Ovary (tissue), 10 donors: ENCODE measurements at places on chromosomes 7 and 10.

- peaks cover 2% of the 10 kb centered on the region for H3K4me1 ChIP-seq
- H3K36me3 ChIP-seq = no peaks in the 10 kb centered on the region
- DNase-seq = peak; percentile 84
- no peaks in the 10 kb centered on the region for H3K27me3 ChIP-seq
- H3K4me3 ChIP-seq = peak within 1 kb of the TSS; percentile 50
- H3K27ac ChIP-seq = peak within 1 kb of the TSS; percentile 85
Measured at GRCh38 chr10:95907456-95908253, at the start of gene CC2D2B. Gene CC2D2B (plus strand): TSS chr10:95907975. CDS start chr10:95911324, 3,349 bp downstream.

- H3K36me3 ChIP-seq = no peaks in the 10 kb centered on the region
- no peaks in the 10 kb centered on the region for H3K27me3 ChIP-seq
- no peak overlapping the region for H3K4me3 ChIP-seq
- no peaks in the 10 kb centered on the region for H3K4me1 ChIP-seq
- no peak for DNase-seq
Measured at GRCh38 chr7:135341049-135341448, 107.4 kb downstream of the STRA8 start.

GRCh38 chr7:121178452-121178851 lies 150.3 kb upstream of the WNT16 start:
- H3K27me3 ChIP-seq = no peaks in the 10 kb centered on the region
- DNase-seq = no peak
- H3K36me3 ChIP-seq = no peaks in the 10 kb centered on the region
- H3K4me3 ChIP-seq = no peak overlapping the region

- H3K4me3 ChIP-seq = peak overlapping the region; percentile 45
- H3K36me3 ChIP-seq = no peaks in the 10 kb centered on the region
- H3K4me1 ChIP-seq = peaks cover 2% of the 10 kb centered on the region
- no peaks in the 10 kb centered on the region for H3K27me3 ChIP-seq
- no peak overlapping the region for H3K27ac ChIP-seq
Measured at GRCh38 chr7:39413636-39414223, 152.5 kb upstream of the YAE1 start.

DNA sequence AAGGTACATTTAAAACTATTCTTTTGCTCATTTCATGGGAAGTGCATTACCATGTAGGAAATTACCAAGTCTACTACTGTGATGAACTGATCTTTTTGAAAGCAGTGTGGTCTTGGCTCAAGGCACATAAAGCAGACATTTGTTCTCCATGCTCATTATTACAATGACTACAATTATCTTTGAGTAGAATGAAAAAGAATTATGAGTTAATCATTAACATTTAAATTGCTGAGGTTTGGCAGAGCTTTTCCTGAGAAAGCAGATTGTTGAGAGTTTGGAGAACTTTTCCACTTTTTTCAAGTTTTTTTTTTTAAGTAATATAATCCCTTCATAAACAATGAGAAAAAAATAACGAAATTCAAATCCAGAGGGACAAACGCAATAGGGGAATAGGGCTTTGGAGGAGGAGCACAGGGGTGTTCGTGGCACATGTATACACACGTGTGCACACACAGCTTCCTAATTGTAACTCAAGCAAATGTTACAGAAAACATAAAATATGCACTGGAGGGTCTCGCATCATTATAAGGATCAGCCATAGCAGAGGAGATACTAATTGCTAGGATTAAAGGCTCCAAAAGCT lies 8.9 kb upstream of the CUBN start:
- no peaks in the 10 kb centered on the region for H3K4me1 ChIP-seq
- H3K36me3 ChIP-seq = no peaks in the 10 kb centered on the region
- no peak overlapping the region for H3K4me3 ChIP-seq
- H3K27me3 ChIP-seq = no peaks in the 10 kb centered on the region

- no peaks in the 10 kb centered on the region for H3K4me1 ChIP-seq
- no peaks in the 10 kb centered on the region for H3K27me3 ChIP-seq
- H3K36me3 ChIP-seq = no peaks in the 10 kb centered on the region
Measured at GRCh38 chr10:13382703-13383398, 34.8 kb upstream of the SEPHS1 start.

DNA sequence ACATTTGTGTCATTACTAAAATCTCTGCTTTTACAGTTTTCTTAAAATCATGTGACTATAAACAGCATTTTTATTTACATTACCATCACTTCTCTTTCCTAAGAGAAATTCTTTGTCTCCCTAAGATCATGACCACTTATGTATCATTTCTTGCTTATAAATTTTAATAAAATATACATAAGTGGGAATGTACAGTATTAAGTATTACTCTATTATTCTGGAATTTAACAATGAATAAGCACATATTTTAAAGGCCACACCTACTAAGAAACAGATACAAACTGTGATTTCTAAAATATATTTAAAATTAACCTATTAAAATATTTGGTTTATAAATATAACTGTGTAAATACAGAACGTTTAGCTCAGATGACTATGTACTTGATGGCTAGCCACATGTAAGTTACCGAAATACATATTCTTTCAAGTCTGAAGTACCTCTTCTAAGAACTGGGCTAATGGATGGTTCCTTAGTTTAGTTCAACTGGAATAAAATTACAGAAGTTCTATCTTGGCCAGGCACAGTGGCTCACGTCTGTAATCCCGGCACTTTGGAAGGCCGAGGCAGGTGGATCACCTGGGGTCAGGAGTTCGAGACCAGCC lies 33.3 kb upstream of the PTPRN2 start:
- no peak overlapping the region for H3K27ac ChIP-seq
- no peaks in the 10 kb centered on the region for H3K4me1 ChIP-seq
- H3K4me3 ChIP-seq = no peak overlapping the region
- no peaks in the 10 kb centered on the region for H3K36me3 ChIP-seq
- no peak for DNase-seq

- H3K4me1 ChIP-seq = peaks cover 2% of the 10 kb centered on the region
- H3K27ac ChIP-seq = no peak overlapping the region
- DNase-seq = no peak
- no peak overlapping the region for H3K4me3 ChIP-seq
- H3K27me3 ChIP-seq = no peaks in the 10 kb centered on the region
- H3K36me3 ChIP-seq = no peaks in the 10 kb centered on the region
Measured at GRCh38 chr7:70098905-70099672, 500.8 kb downstream of the AUTS2 start.

DNA sequence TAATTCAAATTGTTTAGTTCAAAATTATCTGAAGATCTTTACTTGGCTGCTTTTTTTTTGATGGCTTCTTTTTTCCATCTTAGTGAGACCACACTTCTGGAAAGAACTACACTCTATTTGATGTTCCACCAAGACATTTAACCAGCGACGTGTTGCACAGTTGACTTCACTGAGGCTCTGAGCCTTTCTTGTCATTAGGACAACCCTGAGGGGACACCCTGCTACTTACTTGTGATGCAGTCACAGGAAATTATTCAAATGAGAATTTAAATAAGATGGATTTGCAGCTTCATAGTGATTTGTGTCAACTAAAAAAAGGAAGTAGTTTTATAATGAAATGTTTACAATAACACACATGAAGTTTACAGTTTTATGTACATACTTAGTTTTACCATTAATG lies 25.6 kb upstream of the PIK3CG start:
- no peak overlapping the region for H3K4me3 ChIP-seq
- no peak overlapping the region for H3K27ac ChIP-seq
- no peaks in the 10 kb centered on the region for H3K4me1 ChIP-seq
- H3K27me3 ChIP-seq = no peaks in the 10 kb centered on the region

- peak overlapping the region; percentile 57 for H3K27ac ChIP-seq
- H3K27me3 ChIP-seq = no peaks in the 10 kb centered on the region
- no peak overlapping the region for H3K4me3 ChIP-seq
- DNase-seq = peak; percentile 60
- no peaks in the 10 kb centered on the region for H3K36me3 ChIP-seq
Measured at GRCh38 chr10:77873536-77874380, 52.8 kb downstream of the DLG5 start.

GRCh38 chr10:4131407-4132215 lies 346.6 kb upstream of the KLF6 start:
- no peak overlapping the region for H3K27ac ChIP-seq
- H3K4me3 ChIP-seq = no peak overlapping the region
- no peak for DNase-seq
- no peaks in the 10 kb centered on the region for H3K4me1 ChIP-seq
- no peaks in the 10 kb centered on the region for H3K36me3 ChIP-seq

GRCh38 chr7:29859524-29860185 lies 53.3 kb downstream of the WIPF3 start:
- no peak for DNase-seq
- no peak overlapping the region for H3K4me3 ChIP-seq
- no peaks in the 10 kb centered on the region for H3K27me3 ChIP-seq
- H3K27ac ChIP-seq = no peak overlapping the region
- peaks cover 19% of the 10 kb centered on the region for H3K4me1 ChIP-seq

DNA sequence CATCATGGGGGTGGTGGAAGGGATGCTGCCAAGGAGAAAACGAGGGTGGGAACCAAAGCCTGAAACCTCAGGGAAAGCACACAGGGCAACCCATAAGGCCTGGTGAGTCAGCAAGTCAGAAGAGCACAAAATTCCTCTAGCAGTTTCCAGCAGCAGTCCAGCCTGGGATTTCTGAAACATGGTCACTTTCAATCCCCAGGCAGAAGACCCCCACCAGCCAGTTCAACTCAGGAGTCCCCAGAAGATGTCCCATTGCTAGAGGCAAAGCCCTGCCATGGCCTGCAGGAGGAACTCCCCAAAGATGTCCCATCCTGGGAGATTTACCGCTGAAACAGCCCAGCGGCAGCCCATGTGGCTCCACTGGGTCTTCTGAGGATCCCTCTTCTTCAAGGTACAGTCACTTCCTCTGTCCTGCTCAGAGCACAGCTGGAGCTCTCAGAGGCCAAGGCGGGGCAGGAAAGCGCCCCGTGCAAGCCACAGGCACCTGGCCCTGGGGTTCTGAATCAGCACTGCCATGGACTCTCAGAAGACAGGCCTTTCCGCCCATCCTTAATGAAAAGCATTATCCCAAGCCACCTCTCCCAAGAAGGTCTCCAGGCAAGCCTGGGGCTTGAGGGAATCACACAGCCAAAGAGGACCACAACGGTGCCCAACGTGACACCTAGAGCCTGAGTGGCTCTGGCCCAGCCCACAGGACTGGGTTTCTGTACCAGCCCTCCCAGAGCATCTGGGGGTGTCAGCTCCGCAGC lies 196.9 kb downstream of the GRID1 start:
- no peaks in the 10 kb centered on the region for H3K27me3 ChIP-seq
- no peak for DNase-seq
- no peaks in the 10 kb centered on the region for H3K4me1 ChIP-seq

- DNase-seq = peak; percentile 23
- peaks cover 33% of the 10 kb centered on the region for H3K4me1 ChIP-seq
- H3K4me3 ChIP-seq = no peak overlapping the region
- H3K27me3 ChIP-seq = no peaks in the 10 kb centered on the region
- no peaks in the 10 kb centered on the region for H3K36me3 ChIP-seq
Measured at GRCh38 chr10:119217991-119218490, 10.7 kb downstream of the GRK5 start.

- H3K36me3 ChIP-seq = no peaks in the 10 kb centered on the region
- no peak overlapping the region for H3K27ac ChIP-seq
- no peak overlapping the region for H3K4me3 ChIP-seq
Measured at GRCh38 chr10:28479425-28479865, 53.5 kb upstream of the WAC start.

DNA sequence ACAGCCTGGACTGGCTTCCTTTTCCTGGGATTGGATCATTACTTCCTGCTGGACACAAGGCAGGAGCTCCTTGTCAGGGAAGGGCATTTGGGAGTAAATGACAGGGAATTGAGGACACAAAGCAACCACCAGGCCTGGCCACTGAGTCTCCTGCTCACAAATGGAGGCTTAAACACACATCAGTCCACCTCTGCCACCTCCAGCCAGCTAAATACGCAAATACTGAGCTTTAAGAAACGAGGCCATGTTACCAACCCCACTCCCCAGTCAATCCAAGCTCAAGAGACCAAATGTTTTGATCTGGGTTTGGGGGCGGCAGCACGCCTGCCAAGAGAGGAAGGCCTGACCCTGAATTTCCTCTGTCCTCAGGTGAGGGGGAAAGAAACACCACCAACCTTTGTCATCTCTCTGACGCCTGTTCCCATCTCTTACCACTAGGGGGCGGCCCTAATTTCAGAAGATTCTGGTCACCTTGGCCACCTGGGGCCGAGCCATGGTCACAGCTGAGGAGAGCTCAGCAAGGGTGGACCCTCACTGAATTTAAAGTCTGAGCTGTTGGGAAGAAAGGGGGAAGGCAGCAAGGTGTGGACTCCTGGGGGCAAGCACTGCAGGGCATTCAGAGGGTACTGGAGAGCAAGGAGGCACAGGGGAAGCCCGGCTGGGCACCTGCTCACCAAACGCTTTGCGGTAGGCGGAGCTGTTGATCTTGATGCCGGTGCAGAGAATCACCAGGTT lies 16.5 kb downstream of the AIFM2 start:
- peak; percentile 65 for DNase-seq
- no peaks in the 10 kb centered on the region for H3K4me1 ChIP-seq
- no peak overlapping the region for H3K4me3 ChIP-seq
- no peak overlapping the region for H3K27ac ChIP-seq
- H3K27me3 ChIP-seq = no peaks in the 10 kb centered on the region

GRCh38 chr7:41855798-41856197 lies 152.9 kb upstream of the INHBA start:
- H3K27ac ChIP-seq = no peak overlapping the region
- H3K36me3 ChIP-seq = no peaks in the 10 kb centered on the region
- no peaks in the 10 kb centered on the region for H3K27me3 ChIP-seq
- no peaks in the 10 kb centered on the region for H3K4me1 ChIP-seq

DNA sequence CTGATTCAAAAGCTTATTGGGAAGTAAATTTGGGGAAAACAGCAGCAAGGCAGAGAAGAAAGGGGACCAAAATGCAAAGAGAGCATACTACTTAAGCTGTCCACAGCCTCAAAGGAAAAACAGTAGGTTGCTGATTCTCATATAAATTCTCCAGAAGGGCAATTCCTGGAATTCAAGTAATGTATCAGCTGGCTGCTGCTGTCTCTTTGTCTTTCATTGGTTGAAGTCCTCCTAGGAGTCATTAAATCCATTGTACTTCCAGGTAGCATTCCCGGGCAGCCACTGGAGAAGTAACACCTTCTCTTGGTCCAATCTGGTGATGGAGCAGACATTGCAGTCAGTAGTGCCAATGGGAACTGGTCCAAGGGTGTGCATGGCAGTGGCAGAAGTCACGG lies 22.7 kb downstream of the BET1 start:
- no peak overlapping the region for H3K4me3 ChIP-seq
- no peak for DNase-seq
- peak overlapping the region; percentile 78 for H3K27ac ChIP-seq
- H3K36me3 ChIP-seq = no peaks in the 10 kb centered on the region

DNA sequence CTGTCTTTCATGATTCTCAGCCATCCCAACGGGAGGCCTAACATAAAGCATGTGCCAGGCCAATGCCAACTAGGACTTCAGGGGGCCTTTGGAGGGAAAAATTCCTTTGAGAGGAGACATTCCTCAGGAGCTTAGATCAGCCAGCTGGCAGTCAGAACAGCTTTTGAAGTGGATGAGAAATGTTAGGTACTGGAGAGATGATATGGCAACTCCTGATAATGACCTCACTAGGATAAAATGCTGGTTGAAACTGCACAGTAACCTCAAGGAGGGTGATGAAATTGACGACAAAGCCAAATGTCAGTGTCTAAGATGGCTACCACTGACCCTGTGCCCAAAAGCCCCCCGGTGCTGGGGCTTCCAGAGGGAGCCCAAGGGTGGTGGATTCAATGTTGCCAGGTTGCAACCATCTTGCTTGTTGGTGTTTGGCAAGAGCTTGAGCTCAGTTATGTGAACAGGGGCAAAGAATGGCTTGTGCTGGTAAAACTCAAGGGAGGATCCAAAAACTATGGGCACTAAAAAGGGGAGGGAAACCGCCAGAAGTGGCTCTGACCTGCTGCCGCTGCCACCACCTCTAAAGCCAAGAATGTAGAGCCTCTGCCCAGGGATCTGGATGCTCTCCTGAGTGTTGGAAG lies 121.2 kb downstream of the UBE2H start:
- no peak overlapping the region for H3K4me3 ChIP-seq
- no peaks in the 10 kb centered on the region for H3K27me3 ChIP-seq
